ENCODE measurements at places on chromosomes 2 and 18.

DNA sequence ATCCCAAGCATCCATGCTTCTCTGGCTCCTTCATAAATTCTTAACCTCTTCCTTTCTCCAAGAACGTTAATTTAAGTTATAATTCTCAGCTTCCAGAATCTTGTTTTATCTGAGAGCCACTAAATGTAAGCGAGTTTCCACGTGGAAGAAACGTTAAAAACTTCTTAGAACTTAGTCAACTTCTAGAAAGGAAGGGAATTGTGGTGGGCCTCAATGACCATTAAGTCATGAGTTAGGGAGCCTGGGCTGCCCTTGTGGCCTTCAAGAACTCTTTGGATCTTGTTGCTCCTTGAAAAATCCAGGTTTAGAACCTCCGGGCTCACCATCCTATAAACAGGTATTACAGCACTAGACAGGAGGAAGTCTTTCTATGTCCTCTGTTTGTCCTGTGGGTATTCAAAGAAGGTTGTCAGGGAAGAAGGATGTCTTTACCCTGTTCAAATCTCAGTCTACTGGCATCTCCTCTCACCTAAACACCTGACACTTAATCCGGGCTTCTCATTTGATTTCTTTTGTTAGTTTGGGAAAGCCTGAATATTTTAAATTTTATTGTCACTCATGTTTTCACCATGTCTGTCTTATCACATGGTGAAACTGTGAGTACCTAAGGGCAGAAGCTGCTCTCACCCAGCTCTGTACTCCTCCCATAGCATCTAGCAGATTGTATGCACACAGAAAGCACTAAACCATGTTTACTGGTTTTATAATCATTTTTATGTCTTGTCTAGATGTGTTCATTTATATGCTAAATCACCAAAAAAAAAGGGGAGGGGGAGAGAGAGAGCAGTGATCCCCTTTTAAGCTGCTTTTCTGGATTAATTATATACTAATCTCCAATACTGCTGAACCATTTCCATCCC lies 6.3 kb downstream of the RND3 start:
- no peak for DNase-seq

DNA sequence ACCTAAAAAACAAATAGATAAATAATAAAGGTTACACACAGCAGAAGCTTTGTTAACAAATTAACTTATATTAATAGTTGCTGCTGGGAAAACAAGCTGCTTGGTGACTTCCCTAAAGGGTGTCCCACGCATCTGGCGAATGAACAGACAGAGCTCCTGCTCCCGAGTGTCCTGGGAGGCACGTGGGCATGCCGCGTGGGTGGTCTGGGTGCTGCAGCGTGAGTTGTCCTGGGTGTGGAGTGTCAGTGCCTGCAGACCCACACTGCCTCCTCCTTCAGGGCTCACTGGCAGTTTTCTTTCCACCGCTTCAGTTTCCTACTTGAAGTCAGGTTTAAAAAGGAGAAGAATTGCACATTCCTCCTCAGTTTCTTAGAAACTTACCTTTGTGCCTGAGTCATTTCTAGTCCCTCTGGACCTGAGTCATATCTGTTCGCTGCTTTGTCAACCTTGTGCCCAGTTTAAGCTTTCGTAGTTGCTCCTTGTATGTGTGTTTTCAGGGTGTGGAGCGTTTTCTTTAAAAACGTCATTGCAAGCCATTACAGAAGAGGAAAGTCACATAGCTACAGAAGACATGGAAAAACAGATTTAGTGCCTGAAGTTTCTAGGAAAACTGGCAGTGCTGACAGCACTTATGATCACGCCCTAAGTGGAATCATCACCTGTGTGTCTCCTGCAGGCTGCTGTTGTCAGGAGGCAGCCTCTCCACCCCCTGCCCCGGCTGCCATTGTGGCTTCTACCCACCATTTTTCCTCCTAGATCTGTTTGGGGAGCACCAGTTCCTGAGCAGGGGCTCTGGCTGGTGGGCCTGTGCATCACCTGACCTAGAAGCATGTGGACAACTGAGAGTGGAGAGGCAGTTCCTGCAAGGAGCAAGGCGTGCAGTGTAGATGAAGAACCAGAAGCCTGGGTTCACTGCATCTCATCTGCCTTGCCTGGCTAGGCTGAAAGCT lies 24.5 kb downstream of the IMPA2 start:
- peak; percentile 22 for DNase-seq

DNA sequence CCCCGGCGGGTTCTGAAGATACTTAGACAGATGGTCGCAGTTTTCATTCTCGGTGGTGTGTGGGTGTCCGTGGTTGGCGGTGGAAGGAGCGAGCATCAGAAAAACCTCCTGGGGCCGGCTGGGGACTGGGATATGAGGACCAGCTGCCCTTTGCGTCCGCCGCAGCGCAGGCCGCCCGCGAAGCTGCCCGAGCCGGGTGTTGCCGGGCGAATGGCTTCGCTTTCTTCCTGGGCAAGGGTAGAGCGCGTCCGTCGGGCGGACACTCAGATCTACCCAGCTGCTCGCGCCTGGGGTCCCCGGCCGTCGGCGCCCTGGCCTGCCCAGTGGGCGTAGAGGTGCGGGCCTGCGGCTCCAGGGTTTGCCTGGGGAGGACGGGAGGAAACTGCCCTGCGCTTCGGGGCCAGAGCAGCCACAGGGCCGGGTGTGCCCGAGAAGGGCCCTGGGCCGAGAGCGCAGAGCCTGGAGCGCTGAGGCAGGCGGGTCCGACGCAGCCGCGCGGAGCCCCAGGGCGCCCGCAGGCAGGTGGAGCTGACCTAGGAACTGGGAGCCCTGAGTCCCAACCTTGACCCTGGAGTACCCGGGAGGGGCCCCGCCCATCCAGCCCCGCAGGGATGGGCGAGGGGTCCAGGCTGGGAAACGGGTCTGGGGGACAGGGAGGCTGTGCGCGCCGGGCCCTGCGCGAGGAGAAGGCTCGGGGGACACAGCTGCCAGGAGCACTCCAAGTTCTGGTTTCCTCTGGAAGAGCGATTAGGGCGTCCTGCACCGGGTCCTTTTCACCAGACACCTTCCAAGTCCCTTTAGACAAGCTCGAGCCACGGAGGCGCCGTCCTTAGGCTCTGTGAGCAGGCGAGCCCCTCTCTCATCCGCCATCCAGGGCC lies 1.3 kb downstream of the TWIST2 start:
- peak; percentile 23 for DNase-seq

GRCh38 chr2:219269362-219270054 lies 9.7 kb upstream of the DNAJB2 start:
- DNase-seq = no peak

GRCh38 chr2:172962824-172963223 lies 112.8 kb upstream of the MAP3K20 start:
- peak; percentile 76 for DNase-seq

GRCh38 chr18:78981394-78981831 lies 1.8 kb downstream of the SALL3 start:
- DNase-seq = peak; percentile 37
